Caki2 (cell line): ENCODE measurements at places on chromosomes 3 and 15. TPM values are rescaled to one million over a fixed set of nuclear protein-coding genes. Genes with fewer than 3 reads are reported as not detected.

- DNase-seq = peak; percentile 92
These were observed 52.2 kb downstream of the TP53BP1 start for GRCh38 chr15:43440721-43441281.

DNA sequence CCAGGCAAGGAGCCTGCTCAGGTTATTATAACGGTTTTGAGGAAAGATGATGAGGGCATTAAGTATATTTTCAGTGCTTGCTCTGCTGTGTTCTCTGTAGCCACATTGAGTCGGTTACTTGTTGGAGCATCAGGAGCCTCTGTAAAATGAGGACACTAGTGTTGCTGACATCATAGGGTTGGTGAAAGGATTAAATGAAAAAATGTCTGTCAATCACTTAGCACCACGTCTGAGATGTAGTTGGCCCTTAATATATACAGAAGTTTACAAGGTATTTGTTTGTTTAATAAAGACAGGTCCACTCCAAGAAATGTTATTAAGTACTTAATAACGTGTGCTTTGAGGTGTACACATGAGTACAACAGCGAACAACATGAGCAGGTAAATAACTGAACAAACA, 735 bp upstream of the SLC25A26 start:
- DNase-seq = no peak

- DNase-seq = no peak
These were observed 184.5 kb upstream of the ATP11B start for GRCh38 chr3:182608832-182609231.

- DNase-seq = no peak
These were observed 163.2 kb downstream of the SYNPR start for GRCh38 chr3:63441262-63441661.

DNA sequence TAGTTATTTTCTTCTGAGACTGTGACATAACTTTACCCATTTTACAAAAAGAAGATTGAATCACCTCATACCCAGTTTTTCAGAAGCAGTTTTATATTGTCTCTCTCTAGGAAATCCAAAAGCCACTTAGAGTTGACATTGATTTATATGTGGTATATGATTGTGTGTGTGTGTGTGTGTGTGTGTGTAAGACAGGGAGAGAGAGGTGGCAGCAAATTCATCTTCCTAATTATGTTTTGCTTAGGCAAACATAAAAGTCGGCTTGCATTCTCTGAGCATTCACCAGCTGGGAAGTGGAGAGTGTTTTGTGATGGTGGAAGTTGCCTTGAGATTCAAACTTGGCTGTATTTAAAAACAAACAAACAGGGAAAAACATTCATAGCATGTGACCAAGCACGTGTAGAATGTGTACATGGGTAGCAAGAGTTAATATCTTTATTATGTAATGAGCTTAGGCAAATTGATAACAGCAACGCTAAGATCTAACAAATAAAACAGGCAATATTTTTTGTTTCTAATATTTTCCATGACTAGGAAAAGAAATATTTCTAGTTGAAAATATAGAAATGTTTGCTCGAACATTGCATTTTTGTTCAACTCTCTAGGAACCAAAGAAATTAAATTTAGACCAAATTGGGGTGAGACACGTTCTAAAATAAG, 64.4 kb upstream of the IGF1R start:
- no peak for DNase-seq

The THAP10 gene
- 7.2 and 11.1 TPM in 2 replicates for total RNA-seq
